ENCODE measurements at places on chromosomes 16 and 17.

DNA sequence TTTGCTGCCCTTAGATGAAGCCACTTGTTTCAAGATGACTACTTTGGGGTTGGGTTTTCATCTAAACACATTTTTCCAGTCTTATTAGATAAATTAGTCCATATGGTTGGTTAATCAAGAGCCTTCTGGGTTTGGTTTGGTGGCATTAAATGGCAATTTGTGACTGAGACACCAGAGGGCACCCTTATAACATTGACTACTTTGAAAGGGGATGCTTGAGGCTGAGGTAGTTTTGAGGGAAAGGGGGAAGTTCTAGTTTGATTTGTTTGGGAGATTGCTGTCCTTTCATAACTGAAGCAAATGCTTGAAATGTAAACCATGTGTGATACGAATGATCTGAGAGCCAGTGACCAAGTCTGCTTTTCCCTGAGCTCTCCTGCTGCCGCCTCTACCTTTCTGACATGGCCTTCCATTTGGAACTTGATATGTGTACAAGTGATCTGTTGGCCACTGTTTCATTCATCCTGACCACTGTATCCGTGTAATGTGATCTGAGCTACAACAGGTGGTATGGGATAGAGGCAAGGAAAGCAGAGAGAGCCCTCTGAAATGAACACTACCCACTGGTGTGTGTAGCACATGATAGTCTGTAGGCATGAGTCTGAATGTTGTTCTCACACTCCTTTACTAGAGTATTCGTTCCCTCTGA lies 5.8 kb upstream of the RARA start:
- DNase-seq = no peak
- no peaks in the 10 kb centered on the region for H3K36me3 ChIP-seq
- no peaks in the 10 kb centered on the region for H3K27me3 ChIP-seq

DNA sequence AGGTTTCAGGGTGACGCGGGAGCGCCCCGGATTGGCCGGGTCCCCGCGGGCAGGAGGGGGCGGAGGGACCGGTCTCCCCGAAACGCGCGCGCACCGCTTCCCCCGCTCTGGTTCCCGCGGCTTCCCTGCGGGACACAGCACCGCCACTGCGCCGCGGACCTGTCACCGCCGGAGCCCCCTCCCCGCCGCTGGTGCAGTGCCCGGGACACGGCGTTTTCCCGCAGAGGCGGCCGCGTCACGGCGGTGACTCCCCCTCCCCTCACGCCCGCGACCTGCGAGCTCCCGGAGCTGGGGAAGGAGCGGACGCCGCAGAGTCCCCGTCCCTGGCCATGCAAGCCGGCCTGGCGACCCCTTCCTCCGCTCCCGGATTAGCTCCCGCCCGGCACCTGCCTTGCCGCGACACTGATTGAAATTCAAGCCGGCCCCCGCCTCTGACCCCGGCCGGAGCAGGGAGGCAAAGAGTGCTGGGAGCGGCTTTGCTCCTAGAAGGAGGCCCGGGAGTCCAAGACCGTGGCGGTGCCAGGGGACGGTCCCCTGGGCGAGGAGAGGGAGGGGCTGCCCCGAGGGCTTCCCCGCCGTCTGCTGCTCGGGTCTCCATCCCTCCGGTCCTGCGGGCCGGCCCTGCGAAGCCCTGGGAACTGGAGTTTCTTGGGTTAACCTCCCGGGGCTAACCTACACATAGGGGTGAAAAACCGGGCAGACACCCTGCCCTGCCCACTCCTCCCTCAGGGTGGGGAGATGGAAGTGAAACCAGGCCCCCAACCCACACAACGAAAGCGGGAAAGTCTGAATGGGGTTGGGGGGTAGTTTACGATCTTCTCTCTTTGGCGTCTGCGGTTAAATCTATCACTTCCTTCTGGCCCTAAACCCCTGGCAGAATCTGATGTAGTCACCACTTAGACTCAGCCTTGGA lies 1.0 kb downstream of the RHBDL3 start:
- no peaks in the 10 kb centered on the region for H3K36me3 ChIP-seq
- H3K4me3 ChIP-seq = peak overlapping the region; percentile 65
- H3K4me1 ChIP-seq = peaks cover 21% of the 10 kb centered on the region

- peak overlapping the region; percentile 12 for H3K4me3 ChIP-seq
- H3K36me3 ChIP-seq = no peaks in the 10 kb centered on the region
- H3K27me3 ChIP-seq = peaks cover 57% of the 10 kb centered on the region
- peaks cover 48% of the 10 kb centered on the region for H3K4me1 ChIP-seq
Measured at GRCh38 chr16:2962334-2963073, 1.6 kb upstream of the KREMEN2 start.

GRCh38 chr16:20774703-20775362 lies 11.0 kb downstream of the ACSM3 start:
- no peaks in the 10 kb centered on the region for H3K36me3 ChIP-seq
- H3K4me3 ChIP-seq = no peak overlapping the region
- peak; percentile 9 for DNase-seq
- no peaks in the 10 kb centered on the region for H3K4me1 ChIP-seq

- no peak overlapping the region for H3K4me3 ChIP-seq
- H3K36me3 ChIP-seq = no peaks in the 10 kb centered on the region
- DNase-seq = no peak
- H3K27ac ChIP-seq = no peak overlapping the region
- no peaks in the 10 kb centered on the region for H3K27me3 ChIP-seq
- H3K4me1 ChIP-seq = no peaks in the 10 kb centered on the region
Measured at GRCh38 chr16:50977138-50977537, 173.9 kb downstream of the SALL1 start.
